Endothelial cell (in vitro differentiated cells): ENCODE measurements at places on chromosomes 2 and 18. TPM values are rescaled to one million over a fixed set of nuclear protein-coding genes. Genes with fewer than 3 reads are reported as not detected.

Gene VWA3B
- not detected for total RNA-seq

Gene NOSTRIN
- total RNA-seq: not detected

Gene ZSWIM2
- total RNA-seq: not detected

Gene VWC2L
- total RNA-seq: not detected

Gene SCN9A
- total RNA-seq: 47.3 TPM

Gene COLEC12
- 157 TPM for total RNA-seq

Gene KCNG2
- total RNA-seq: 0.56 TPM

Gene LYPD6B
- total RNA-seq: 4.8 TPM

Gene CD226
- total RNA-seq: 0.80 TPM

Gene FAM237A
- total RNA-seq: not detected

Gene GNAL
- total RNA-seq: 9.7 TPM

Gene DNAJC5G
- not detected for total RNA-seq

Gene PHOSPHO2
- total RNA-seq: 10.5 TPM

Gene SDC1
- 3.6 TPM for total RNA-seq

Gene SIX2
- total RNA-seq: 2.0 TPM

Gene IL1A
- total RNA-seq: 0.26 TPM

Gene SIGLEC15
- total RNA-seq: 2.7 TPM

Gene ARHGAP15
- not detected for total RNA-seq

Gene ASAP2
- 31.8 TPM for total RNA-seq

Gene LONRF2
- total RNA-seq: not detected

Gene ZBTB7C
- 0.67 TPM for total RNA-seq

Gene NTSR2
- total RNA-seq: not detected

Gene MREG
- 26.1 TPM for total RNA-seq

Gene PLEK
- not detected for total RNA-seq

Gene TCF7L1
- 83.8 TPM for total RNA-seq

Gene SULT1C3
- not detected for total RNA-seq

Gene PLEKHB2
- total RNA-seq: 59.2 TPM

Gene PSTPIP2
- 7.8 TPM for total RNA-seq

Gene C2orf78
- not detected for total RNA-seq

Gene KCNK3
- not detected for total RNA-seq

Gene OTOF
- total RNA-seq: 0.13 TPM

Gene RAB17
- 1.5 TPM for total RNA-seq

Gene KIF1A
- 52.2 TPM for total RNA-seq

Gene LOXHD1
- total RNA-seq: 0.23 TPM

Gene DPYSL5
- total RNA-seq: 0.23 TPM

Gene ELOA2
- total RNA-seq: not detected

Gene MTCL1
- 3.8 TPM for total RNA-seq

Gene EGR4
- 0.15 TPM for total RNA-seq

Gene SLC23A3
- 1.7 TPM for total RNA-seq

Gene CFAP210
- 0.41 TPM for total RNA-seq

Gene SMAD2
- total RNA-seq: 150 TPM

Gene ITPRIPL1
- 1.8 TPM for total RNA-seq

Gene PROM2
- 0.62 TPM for total RNA-seq

Gene KIAA2012
- 0.08 TPM for total RNA-seq

Gene NYAP2
- total RNA-seq: not detected

Gene POTEF
- 1.1 TPM for total RNA-seq

Gene DSG4
- total RNA-seq: not detected

Gene FBXO41
- 2.1 TPM for total RNA-seq

Gene HOXD13
- not detected for total RNA-seq

Gene NEU4
- 0.33 TPM for total RNA-seq

Gene REG3A
- not detected for total RNA-seq

Gene UPP2
- total RNA-seq: not detected

Gene CRACDL
- 3.3 TPM for total RNA-seq

Gene IL36G
- total RNA-seq: not detected

Gene NPPC
- total RNA-seq: 11.4 TPM

Gene MC5R
- 0.56 TPM for total RNA-seq

Gene CD302
- 5.2 TPM for total RNA-seq

Gene DCDC2C
- total RNA-seq: not detected
